Right hindlimb (tissue), 1 donor: ENCODE measurements at places on chromosomes 16 and 17.

DNA sequence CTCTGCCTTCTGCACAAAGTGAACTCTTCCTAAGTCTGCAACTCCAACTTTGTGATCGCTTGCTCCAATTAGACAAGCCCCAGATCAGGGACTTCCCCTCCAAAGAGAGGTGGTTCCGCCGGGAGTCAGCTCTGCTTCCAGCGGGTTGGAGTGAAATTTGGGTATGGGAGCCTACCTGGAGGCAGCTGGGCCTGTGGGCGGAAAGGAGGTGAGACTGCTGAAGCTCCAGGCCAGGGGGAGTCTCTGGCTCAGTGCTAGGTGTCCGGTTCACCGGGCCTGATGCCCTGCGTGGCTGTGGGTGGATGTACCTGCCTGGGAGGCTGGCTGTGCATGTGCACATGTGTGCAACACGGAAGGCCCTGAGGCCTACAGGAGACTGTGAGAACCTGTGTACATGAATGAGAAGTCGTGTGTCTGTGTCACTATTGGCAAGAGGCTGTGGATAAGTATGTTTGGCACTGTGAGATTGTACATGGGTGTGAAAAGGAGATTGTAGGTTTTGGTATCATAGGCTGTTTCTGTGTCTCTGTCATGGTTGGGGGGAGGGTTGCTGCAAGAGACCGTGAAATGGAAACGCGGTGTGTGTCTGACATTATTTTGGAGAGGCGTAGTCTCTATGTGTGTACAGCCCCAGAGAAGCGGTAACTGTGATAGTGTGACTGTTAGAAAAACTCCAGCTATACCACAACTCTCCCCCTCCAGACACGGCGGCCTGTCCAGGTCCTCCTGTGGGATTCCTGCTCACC, 4.2 kb downstream of the LHX1 start:
- DNase-seq: no peak

DNA sequence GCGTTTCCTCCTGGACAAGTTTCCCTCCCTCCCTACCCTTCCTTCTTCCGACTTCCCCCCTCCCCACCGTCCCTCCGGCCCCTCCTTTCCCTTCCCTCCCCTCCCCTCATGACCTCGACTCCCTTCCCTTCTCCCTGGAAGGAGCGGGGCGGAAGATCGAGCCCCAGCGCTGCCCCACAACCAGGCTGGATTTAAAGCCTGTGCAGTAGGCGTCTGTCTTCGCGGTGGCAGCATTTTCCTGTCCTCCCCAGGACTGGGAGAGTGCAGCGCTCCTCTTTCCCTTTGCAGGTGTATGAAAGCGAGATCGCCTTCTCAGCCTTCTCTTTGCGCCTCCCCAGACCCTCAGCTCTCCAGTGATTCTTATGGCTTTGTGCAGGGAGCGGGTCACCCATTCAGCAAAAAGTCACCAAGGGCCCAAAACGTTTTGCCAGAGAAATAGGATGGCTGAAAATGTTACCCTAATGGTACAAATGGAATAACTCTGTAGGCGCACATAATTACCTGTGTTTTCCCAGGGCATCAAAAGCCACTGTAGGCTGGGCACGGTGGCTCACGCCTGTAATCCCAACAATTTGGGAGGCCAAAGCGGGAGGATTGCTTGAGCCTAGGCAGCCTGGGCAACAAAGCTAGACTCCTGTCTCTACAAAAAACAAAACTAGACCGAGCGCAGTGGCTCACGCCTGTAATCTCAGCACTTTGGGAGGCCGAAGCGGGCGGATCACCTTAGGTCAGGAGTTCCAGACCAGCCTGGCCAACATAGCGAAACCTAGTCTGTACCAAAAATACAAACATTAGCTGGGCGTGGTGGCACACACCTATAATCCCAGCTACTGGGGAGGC, 40.8 kb downstream of the SLFN12L start:
- no peak for DNase-seq

DNA sequence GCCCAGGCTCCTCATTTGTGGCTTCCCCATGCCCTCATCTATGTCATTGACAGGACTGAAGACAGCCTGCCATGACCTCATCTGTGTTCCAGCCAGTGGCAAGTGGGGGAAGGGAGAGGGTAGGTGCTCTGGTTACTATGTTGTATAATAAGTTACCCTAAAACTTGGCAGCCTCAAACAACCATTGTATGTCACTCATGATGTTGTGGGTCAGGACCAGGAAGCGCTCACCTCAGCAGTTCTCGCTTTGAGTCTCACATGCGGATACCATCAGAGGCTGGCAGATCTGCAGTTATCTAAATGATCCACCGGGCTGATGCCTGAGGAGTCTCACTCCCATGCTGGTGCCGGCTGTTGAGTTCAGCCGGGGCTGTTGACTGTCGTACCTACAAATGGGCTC, 89.0 kb upstream of the TMEM97 start:
- DNase-seq: no peak

- DNase-seq: peak; percentile 55
Measured at GRCh38 chr17:32876417-32877163, at the start of gene MYO1D. Gene MYO1D (minus strand): TSS chr17:32877124. CDS start chr17:32876872, 252 bp downstream.

DNA sequence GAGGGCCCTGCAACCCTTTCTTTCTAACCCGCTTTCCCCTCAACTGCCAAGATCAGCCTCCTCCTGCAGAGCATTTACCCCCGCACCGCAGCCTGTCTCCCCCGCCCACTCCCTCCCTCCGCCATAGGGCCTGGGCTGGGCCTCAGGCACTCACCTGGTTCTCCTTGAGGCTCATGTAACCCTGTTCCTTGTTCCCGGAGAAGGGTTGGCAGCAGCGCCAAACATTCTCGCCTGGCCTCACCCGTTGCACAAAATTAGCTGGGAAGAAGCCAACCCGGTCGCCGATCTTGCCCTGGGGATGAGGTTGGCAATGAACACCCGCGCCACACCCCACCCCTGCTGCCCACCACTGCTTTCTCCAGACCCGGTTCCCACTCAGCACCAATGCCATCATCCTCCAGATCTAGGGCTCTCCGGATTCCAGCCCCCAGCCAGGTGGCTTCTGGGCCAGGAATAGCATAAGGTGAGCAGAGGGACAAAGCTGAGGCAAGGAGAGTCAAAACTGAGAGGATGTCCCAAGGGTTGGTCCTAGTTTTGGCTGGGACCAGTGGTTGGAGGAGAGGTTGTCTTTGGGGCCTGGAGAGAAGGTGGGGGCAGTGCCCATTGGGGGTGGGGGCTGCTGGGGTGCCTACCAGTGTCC, 12.8 kb downstream of the STAC2 start:
- DNase-seq: no peak

DNA sequence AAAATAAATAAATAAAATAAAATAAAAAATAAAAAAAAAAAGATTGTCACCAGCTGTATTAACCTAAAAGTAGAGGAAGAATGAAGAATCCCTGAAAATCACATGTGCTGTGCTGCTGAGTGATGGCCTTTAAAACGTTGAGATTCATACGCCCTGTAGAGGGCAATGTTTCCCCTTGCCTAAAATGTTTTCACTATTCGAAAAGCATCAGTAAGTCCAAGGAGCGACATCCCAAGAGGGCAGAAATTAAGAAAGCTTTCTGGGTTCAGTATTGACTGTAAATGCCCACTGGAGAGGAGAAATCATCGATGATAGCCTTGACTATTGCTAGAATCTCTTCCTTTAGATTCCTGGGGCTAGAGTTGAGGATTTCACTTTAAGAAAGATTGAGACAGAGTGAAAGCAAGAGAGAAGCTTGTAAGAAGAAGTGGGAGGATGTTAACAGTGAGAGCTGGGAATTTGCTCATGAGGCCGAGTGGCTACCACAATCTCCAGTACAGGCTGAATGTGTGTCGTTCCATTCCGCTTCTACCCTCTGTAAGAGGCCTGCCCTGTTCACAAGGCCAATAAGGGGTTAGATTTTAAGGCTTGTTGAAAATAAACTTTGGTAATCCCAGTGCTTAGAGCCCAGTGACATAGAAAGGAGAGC, 170.8 kb upstream of the FAM20A start:
- no peak for DNase-seq

DNA sequence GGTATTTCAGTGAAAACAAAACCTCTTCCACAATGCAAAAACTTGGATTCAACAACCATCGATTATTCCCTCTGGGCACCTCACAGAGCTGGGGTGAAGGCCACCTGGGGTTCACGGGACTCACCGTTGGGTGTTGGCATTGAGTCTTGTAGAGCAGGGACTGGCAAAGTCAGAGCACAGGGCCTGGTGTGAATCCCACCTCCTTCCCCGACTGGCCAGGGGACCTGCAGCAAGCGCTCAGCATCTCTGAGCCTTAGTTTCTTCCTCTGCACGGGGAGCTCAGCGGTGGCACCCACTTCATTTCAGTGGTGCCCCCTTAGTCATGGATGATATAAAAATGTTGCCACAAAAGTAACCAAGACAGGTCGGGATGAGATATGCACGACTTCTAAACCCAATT, 100.4 kb downstream of the METRNL start:
- DNase-seq: peak; percentile 12

DNA sequence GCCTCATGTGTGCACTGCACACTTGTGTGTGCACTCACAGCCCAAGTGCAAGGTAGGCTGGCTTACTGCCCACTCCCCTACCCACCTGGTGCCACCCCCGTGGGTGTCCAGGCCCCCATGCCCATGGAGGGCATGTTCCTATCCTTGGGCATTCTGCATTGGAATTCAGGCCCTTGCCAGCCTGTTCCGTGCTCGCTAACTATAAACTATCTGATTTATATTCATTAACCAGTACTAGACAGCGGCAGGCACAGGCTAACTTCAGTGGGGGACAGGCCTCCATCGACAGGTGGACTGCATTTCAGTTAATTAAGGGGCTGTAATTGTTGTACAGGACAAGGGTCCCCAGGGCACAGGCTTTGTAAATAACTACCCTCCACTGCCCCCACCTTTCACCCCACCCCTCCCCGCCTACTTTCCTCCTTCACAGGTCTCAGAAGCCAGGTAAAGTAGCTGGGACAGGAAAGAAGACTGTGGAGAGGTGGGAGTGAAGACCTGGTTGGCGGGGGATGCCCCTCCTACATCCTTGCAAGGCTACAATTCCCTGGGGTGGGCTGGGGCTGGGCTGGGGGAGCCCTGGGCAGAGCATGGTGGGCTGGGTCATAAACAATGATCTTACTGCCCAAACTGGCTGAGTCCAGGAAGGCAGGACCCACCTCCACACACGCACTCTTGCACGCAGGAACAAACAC, 119.0 kb upstream of the LHX1 start:
- DNase-seq: no peak

DNA sequence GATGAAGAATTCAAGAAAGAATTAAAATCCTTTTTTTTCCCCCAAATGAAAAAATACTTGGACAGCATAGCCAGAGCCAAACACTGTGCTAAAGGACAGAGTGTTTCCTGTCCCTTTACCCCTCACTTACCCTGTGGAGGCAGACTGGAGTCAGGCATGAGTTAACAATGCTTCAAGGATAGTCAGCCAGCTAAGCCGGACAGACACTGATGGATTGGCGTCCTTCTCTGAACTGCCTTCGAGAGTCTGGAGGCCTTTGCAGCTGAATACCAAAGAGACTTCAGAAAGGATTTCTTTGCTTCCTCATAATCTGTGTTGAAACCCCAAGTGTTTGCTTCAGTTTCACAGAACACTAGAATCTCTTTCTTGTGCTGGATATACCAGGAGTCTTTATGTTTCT, 4.6 kb downstream of the METTL9 start:
- no peak for DNase-seq

GRCh38 chr16:47258874-47259461, 115.2 kb upstream of the NETO2 start:
- no peak for DNase-seq

DNA sequence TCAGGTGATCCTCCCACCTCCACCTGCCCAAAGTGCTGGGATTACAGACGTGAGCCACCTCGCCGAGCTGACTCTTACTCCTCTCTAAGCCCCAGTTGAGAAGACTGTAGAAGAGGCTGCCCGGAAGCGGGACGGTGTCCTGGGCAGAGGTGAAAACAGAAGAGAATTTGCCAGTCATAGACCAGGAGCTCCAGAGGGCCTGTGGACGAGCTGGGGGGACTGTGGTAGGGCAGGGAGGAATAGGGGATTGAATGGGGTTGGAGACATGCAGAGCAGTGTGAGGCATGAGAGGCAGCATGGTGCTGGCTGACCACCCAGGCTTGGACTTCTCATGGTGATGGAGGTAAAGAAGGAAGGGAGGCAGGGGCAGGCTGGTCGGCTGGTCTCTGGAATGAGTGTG, 17.1 kb upstream of the PHB1 start:
- DNase-seq: no peak

DNA sequence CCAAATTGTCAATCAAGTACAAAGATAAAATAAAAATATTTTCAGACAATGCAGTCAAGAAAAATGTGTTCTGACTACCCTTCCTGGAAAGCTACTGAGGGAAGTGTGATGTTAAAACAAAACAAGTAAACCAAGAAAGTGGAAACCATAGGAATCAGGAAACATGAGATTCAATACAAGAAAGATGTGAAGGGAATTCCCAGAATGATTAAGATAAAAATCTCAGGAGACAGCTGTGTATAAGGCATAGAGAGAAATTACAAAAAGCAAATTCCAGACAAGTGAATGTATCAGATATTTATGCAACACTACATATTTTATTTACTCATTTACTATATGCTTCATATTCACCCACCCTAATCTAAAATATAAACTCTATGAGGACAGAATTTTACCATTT, 32.2 kb downstream of the TRIM37 start:
- DNase-seq: no peak

DNA sequence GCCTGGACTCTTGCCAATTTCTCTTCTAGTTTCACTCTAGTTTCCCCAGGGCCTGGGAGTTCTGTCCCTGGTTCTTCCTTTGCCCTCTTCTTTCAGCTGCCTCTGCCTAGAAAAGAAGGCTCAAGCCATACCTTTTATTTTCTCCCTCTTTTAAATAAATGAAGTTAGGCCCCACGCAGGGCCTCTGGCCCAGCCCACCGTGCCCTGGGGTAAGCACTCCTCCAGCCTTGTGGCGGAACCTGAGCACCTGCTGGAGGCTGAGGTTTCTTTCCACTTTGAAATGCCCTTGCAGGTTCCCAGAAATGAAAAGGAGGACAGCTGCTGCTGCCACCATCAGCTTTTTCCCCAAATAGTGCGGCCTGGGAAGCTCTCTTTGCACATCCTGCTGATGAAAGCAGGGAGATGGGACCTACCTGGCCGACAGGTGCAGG, 139.4 kb downstream of the CCDC182 start:
- no peak for DNase-seq

DNA sequence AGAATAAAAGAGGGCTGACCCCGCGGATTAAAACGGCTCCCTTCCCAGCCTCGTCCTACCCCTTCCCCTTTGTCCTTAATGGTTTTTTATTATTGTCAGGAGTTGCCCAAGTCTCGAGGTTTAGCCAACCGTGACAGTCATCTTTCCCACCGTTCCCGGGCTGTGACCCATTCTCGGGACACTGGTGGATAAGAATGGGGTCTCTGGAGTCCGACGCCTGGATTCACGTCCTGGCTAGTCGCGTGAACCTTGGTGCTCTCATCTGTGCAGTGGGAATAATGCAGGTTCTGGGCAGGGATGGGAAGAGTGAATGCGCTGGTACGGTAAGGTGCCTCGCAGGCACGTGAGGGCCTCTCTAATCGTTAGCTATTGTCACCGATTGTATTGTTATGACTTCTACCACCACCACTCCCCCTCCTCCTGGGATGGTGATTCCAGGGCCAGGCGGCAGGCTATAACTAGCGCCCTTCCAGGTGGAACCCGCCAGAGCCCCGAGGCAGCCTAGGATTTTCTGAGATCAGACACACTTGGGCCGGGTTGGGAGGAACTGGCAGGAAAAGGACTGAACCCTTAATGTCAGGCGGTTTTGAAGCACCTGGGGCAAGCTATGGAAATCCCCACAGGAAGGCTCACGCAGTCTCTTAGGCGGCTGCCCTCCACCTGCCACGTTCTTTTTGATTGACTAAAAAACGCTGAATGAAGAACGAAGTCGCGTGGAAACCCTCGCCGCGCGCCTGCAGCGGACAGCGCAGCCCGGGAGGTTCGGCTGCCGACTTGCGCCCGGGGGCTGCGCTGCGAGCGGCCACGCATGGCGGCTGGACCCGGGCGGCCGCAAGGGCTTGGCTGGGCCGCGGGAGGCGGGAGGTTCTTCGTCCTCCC, 2.7 kb downstream of the HS3ST3B1 start:
- no peak for DNase-seq
